ENCODE measurements at places on chromosomes 5 and 9. TPM values are rescaled to one million over a fixed set of nuclear protein-coding genes. Genes with fewer than 3 reads are reported as not detected.
A peak's percentile ranks its signal among the peaks of the same experiment; 100 is the strongest.

The ZNF169 gene
- 7.4 TPM for total RNA-seq

The HCN1 gene
- total RNA-seq, result 7.4 TPM

The PAEP gene
- total RNA-seq, result not detected

The QRFP gene
- not detected for total RNA-seq

The ZNF483 gene
- total RNA-seq, result 84.5 TPM

The IARS1 gene
- 279 TPM for total RNA-seq

DNA sequence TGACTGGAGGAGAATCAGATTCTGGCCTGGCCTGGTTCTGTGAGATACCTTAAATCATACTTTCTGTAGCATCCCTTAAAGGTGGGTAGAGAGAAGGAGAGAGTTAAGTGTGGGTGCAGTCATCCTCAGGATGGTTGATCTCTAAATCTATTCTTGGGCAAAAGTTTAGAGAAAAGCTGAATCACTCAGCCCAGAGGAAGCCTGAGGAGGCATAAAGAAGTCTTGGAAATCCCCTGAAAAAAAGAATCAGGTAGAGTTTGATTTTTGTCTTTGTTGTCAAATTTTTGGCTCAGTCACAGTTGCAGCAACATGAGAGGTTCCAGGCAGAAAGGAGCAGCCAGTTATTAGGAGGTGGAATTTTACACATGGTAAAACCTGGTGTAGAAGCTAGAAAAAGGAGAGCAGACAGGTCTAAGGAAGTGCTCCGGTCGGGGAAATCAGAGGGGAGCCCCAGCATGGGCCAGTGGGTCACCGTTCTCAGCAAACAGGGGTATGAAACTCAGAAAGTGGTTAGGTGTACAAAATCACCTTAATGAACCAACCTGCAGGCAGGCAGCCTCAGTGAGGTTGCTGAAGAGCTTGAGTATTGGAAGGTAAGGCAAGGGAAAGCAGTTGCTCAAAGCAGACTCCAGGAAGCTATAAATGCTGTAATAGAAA, 116.2 kb upstream of the CNTLN start:
- DNase-seq, result no peak
- H3K36me3 ChIP-seq, result no peaks in the 10 kb centered on the region
- H3K27ac ChIP-seq, result no peak overlapping the region
- no peaks in the 10 kb centered on the region for H3K27me3 ChIP-seq

DNA sequence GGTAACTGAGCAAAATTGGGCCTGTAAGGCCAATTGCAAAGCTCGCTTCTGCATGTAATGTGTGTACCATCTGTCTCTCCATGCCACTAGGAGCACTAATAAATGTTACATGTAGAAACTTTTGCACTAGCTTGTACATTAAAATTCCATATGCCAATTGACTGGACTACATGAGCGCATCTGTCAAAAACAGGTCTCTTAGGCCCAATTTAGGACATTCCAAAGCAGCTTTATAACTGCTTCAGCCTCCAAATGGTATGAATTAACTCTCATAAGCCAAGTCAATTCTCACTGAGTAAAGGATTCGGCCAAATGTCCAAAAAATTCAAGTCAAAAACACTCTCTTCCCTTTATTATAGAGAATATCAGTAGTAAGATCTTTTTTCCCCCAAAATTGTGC, 23.5 kb upstream of the FOXD1 start:
- H3K4me1 ChIP-seq, result no peaks in the 10 kb centered on the region
- no peak overlapping the region for H3K4me3 ChIP-seq
- no peaks in the 10 kb centered on the region for H3K27me3 ChIP-seq
- no peak overlapping the region for H3K27ac ChIP-seq
- H3K36me3 ChIP-seq, result no peaks in the 10 kb centered on the region
- no peak for DNase-seq

GRCh38 chr9:131965103-131965502, 114.6 kb downstream of the MED27 start:
- H3K4me3 ChIP-seq, result no peak overlapping the region
- no peaks in the 10 kb centered on the region for H3K36me3 ChIP-seq
- no peak for DNase-seq
- peaks cover 54% of the 10 kb centered on the region for H3K27me3 ChIP-seq

DNA sequence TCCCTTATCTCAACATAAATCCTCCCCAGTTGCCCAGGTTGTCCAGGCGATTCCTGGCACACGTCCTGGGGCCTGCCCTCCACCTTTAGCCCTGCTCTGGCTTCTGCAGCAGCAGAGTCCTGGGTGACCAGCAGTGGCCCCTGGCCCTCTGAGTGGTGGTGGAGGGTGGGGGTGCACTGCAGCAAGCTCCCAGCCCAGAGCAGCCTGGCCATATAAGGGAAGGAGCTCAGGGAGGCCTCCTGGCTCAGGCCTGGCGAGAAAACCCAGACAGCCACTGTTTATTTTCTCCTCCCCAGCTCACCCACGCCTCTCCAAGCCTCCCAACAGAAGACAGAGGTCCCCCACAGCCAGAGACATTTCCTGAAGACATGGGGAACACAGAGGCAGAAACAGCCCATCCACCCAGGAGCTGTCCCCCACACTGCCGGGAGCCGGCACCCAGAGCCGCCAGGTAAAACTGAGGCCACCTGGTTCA, 44.7 kb upstream of the IL17B start:
- H3K36me3 ChIP-seq, result no peaks in the 10 kb centered on the region
- H3K4me1 ChIP-seq, result peaks cover 31% of the 10 kb centered on the region
- no peak overlapping the region for H3K4me3 ChIP-seq
- H3K27me3 ChIP-seq, result no peaks in the 10 kb centered on the region

DNA sequence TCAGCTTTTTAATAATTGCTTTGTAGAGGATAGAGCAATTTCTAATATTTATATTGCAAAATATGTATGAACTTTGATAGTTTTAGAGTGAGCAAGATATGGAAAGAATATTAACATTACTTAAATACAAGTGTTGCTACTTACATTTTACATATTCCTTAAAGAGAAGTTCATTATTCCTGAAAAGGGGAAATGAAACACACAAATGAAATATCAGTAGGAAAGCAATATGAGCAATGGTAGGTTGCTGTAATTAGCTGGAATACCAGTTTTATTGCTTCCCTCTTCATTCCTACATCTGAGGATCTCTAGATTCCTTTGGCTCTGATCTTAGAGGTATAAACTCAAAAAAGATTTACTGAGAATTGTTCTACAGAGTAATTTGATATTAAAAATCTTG, 414.1 kb downstream of the FAM170A start:
- H3K4me3 ChIP-seq, result no peak overlapping the region
- DNase-seq, result no peak
- no peaks in the 10 kb centered on the region for H3K4me1 ChIP-seq
- no peak overlapping the region for H3K27ac ChIP-seq
- H3K36me3 ChIP-seq, result no peaks in the 10 kb centered on the region

- H3K4me3 ChIP-seq, result no peak overlapping the region
- DNase-seq, result no peak
- H3K4me1 ChIP-seq, result peaks cover 10% of the 10 kb centered on the region
- H3K36me3 ChIP-seq, result no peaks in the 10 kb centered on the region
- H3K27me3 ChIP-seq, result no peaks in the 10 kb centered on the region
- H3K27ac ChIP-seq, result no peak overlapping the region
These were observed 268.7 kb upstream of the PAPPA start for GRCh38 chr9:115884846-115885245.

DNA sequence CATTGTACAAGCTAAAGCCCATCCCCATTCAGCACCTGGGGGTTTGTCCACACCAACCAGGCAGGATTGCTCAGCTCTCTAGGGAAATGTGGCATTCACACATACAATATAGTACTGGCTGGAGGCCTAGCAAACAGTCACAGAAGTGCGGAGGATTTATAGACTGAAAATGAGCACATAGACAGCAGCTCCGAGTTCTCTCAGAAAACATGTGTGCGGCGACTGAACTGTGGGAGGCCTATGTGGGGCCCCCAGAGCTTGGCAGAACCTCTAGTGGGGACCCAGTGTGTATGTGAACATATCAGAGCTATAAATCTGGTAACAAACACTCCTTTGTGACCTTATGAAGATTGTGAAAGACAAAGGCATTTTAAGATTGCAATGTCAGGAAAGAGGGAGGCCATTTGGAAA, 431.1 kb downstream of the DTWD2 start:
- DNase-seq, result no peak
- H3K4me1 ChIP-seq, result 0 out of 2 replicates have a peak, but pooled peaks cover 5% of the 10 kb centered on the region
- H3K27ac ChIP-seq, result no peak overlapping the region
- no peaks in the 10 kb centered on the region for H3K27me3 ChIP-seq
- no peaks in the 10 kb centered on the region for H3K36me3 ChIP-seq
- no peak overlapping the region for H3K4me3 ChIP-seq

DNA sequence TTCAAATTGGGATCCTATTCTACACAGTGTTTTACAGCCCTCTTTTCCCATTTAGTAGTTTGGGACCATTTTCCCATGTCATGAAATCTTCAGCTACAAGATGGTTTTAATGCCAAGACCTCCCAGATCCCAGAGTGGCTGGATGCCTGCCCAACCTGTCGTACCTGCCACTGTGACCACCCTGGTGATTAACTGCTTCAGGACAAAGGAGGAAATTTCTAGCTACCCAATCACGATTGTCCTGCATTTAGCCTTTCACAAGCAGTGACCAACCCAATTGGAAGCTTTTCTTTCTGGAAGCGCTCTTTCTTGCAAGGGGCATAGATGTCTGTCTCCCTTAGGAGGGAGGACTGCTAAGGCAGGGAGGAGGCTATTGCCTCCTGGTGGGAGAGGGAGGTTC, 13.8 kb downstream of the IL9 start:
- no peak for DNase-seq
- 0 out of 2 replicates have a peak, but pooled peaks cover 5% of the 10 kb centered on the region for H3K4me1 ChIP-seq
- no peaks in the 10 kb centered on the region for H3K36me3 ChIP-seq
- H3K4me3 ChIP-seq, result no peak overlapping the region
- H3K27ac ChIP-seq, result no peak overlapping the region
- H3K27me3 ChIP-seq, result no peaks in the 10 kb centered on the region

GRCh38 chr9:126904586-126904985, 10.0 kb upstream of the RALGPS1 start:
- H3K27me3 ChIP-seq, result no peaks in the 10 kb centered on the region
- H3K27ac ChIP-seq, result no peak overlapping the region
- no peak for DNase-seq
- H3K4me3 ChIP-seq, result no peak overlapping the region

DNA sequence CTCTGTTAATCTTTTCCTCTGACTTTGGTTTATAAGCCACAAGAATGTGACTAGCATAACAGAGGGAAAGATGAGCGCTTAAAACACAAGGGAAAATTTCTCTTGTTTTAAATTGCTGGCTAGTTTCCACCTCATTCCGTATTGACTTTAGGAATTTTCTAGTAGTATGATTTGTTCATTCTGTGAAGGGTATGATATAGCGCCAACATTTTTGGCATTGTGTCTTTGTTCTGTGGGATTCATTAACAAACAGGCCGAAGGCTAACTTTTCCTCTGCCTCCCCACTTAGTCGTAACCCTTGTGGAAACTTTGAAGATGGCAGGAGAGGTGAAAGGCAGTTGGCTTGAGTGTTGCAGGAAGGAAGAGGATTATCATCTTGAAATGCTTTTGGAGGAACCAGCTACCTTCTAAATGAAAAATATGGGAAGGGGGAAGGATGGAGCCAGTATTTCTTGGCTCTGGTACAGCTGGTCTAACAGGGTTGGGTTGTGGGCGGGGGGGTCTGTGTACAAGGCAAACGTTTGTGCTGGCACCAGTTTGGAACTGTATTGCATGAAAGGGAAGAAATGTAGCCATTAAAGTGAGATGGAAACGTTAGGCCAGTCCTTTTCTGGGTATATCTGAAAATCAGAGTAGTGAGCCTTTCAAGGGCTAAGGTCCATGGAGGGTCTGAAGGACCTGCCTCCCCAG, 21.5 kb upstream of the DMRT2 start:
- no peak overlapping the region for H3K27ac ChIP-seq
- no peak overlapping the region for H3K4me3 ChIP-seq
- DNase-seq, result no peak
- H3K36me3 ChIP-seq, result no peaks in the 10 kb centered on the region
- H3K27me3 ChIP-seq, result no peaks in the 10 kb centered on the region
- no peaks in the 10 kb centered on the region for H3K4me1 ChIP-seq

DNA sequence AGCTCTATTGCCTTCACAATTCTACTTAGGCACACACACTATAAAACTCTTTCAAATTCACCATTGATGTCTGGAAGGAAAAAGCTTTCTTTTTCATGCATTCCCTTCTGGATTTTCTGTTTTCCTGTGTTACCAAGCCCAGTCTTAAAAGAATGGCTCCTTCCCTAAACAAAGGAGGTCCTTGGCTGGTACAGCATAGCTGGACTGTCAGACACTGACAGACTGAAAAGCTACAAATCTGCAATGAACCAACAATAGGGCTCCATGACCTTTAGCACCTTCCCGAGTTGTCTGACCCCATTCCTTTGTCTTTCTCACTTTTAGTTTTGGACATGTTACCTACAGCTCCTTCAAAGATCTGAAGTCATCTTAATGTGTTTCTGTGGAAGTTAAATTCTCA, 382.5 kb downstream of the TMEM161B start:
- no peak for DNase-seq
- H3K27me3 ChIP-seq, result no peaks in the 10 kb centered on the region
- no peak overlapping the region for H3K27ac ChIP-seq
- H3K4me1 ChIP-seq, result no peaks in the 10 kb centered on the region
- H3K36me3 ChIP-seq, result no peaks in the 10 kb centered on the region

- no peaks in the 10 kb centered on the region for H3K36me3 ChIP-seq
- H3K27ac ChIP-seq, result no peak overlapping the region
- peak; percentile 41 for DNase-seq
These were observed 148.3 kb upstream of the RUSC2 start for GRCh38 chr9:35341585-35341984.

DNA sequence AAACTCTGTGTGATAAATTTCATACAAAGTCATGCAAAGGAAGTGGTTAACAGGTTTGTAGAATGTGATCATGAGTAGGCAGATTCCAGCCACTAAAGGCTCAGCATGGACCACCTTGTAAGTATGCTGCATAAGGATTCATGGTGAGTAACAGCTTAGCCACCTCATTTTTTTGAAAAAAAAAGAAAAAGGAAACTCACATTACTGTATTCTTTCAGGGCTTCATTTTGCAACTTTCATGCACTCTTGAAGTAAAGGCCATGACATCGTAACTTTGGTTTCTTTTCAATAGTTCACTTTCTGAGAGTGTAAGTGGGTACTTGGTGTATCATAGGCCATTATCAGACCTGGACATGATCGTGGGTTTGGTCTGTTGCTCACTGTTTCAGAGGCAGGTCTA, 175.1 kb downstream of the PCSK1 start:
- H3K4me3 ChIP-seq, result no peak overlapping the region
- H3K27ac ChIP-seq, result no peak overlapping the region
- H3K27me3 ChIP-seq, result no peaks in the 10 kb centered on the region
- no peaks in the 10 kb centered on the region for H3K4me1 ChIP-seq
- no peak for DNase-seq

- H3K27me3 ChIP-seq, result no peaks in the 10 kb centered on the region
- no peaks in the 10 kb centered on the region for H3K36me3 ChIP-seq
- no peak overlapping the region for H3K4me3 ChIP-seq
- no peak overlapping the region for H3K27ac ChIP-seq
These were observed 100.8 kb downstream of the CTNND2 start for GRCh38 chr5:11803436-11803835.

DNA sequence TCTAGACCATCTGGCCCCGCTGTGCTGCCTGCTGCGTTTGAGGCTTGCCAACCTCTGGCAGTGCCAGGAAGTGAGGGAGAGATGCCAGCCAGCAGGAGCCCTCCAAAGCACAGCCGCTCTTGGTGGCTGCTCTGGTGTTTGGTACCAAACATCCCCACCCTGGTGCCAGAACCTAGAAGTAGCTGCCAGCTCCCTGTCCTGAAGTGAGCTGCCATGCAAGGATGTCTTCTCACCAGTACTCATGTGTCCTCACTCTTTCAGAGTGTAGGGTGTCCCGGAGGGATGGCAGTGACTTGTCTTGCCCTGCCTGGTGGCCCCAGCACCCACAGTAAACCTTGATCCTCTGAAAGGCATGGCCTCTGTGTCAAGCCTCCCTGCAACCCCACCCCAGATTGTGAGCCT, 43.4 kb downstream of the AMBP start:
- no peak overlapping the region for H3K4me3 ChIP-seq
- peaks cover 14% of the 10 kb centered on the region for H3K4me1 ChIP-seq
- no peak overlapping the region for H3K27ac ChIP-seq
- DNase-seq, result no peak
- H3K36me3 ChIP-seq, result no peaks in the 10 kb centered on the region
